Neural crest cell (in vitro differentiated cells): ENCODE measurements at places on chromosomes 16 and 17. TPM values are rescaled to one million over a fixed set of nuclear protein-coding genes. Genes with fewer than 3 reads are reported as not detected.

GRCh38 chr17:40936437-40936971 lies 942 bp downstream of the KRT23 start:
- H3K27me3 ChIP-seq, result no peaks in the 10 kb centered on the region
- DNase-seq, result no peak
- no peak overlapping the region for H3K4me3 ChIP-seq
- H3K36me3 ChIP-seq, result no peaks in the 10 kb centered on the region

DNA sequence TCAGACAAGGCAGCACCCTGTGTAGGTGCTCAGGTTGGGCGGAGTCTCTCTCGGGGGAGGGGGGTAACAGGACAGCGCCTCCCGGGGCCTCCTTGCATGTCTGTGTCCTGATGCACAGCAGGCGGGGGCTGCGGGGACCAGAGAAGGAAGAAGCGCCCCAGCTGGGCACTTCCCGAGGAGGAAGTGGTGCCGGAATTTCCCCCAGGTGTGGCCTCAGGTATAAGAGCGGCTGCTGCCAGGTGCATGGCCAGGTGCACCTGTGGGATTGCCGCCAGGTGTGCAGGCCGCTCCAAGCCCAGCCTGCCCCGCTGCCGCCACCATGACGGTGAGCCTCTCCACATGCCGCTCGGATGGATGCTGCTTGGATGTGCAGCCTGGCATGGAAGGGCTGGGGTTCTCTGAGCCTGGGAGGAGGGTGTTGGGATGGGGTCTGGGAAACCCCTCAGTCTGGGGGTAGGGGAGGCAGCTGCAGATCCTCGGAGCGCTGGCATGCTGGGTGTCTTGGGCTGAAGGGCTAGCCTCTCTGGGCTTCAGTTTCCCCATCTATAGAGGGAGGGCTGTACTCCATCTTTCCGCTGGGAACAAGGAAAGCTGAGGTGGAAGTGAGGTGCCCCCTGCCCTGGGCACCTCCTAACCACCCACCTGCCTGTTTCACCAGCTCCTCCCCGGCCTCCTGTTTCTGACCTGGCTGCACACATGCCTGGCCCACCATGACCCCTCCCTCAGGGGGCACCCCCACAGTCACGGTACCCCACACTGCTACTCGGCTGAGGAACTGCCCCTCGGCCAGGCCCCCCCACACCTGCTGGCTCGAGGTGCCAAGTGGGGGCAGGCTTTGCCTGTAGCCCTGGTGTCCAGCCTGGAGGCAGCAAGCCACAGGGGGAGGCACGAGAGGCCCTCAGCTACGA lies at the start of gene IL17C:
Gene IL17C (plus strand): TSS at position 250 of the 908 bp plus-strand sequence. CDS start 70 bp downstream, at position 320.
- peak within 1 kb of the TSS; percentile 4 for H3K4me3 ChIP-seq
- DNase-seq, result no peak
- no peak within 1 kb of the TSS for H3K27ac ChIP-seq
- peaks cover 25% of the 10 kb centered on the region for H3K27me3 ChIP-seq
- H3K4me1 ChIP-seq, result peaks cover 8% of the 10 kb centered on the region
- no peaks in the 10 kb centered on the region for H3K36me3 ChIP-seq

DNA sequence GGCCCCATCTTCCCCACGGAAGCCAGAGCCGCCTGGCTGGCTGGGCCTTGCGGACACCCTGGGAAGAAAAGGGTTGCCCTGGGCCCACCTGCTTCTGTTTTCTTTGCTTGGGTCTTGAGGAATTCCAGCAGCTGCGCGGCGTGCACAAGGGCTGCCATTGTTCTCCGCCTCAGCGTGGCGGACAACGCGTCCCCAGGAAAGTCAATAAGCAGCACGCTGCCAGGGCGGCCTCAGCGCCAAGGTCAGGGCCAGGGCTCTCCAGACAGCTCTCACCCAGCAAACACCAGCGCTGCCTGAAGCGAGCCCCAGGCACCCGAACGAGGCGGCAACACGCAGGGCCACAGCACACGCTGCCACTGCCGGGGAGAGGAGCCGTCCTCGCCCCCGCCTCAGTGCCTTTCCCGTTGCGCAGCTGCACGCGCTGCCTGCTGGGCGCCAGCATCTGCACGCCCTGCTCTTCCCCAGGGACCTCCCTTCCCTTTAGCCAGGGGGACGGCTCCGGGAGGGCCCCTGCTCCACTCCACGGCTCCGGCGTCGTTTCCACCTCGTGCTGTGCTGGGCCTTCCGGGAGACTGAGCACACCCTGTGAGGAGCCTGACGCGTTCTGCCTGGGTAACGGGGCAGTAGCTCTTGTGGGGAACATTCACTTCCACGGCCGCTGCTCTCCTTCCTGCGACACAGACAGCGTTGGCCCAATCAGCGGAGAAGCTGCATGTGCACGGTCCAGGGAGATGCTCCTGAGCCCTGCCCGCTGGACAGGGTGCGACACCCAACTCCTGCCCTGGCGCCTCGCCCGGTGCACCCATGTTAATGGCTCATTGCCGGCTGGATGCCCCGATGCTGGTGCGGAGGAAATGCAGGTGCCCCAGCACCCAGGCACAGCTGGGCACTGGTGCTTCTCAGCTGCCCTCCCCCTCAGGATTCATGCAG lies 57.8 kb downstream of the LMF1 start:
- no peak overlapping the region for H3K27ac ChIP-seq
- H3K27me3 ChIP-seq, result no peaks in the 10 kb centered on the region
- H3K4me3 ChIP-seq, result no peak overlapping the region
- peaks cover 15% of the 10 kb centered on the region for H3K4me1 ChIP-seq
- DNase-seq, result peak; percentile 54

GRCh38 chr16:72991211-72991610 lies 56.7 kb downstream of the ZFHX3 start:
- no peak for DNase-seq
- peak overlapping the region; percentile 7 for H3K27ac ChIP-seq
- no peaks in the 10 kb centered on the region for H3K36me3 ChIP-seq
- H3K27me3 ChIP-seq, result no peaks in the 10 kb centered on the region

GRCh38 chr17:50139950-50140885 lies 10.3 kb upstream of the SAMD14 start:
- H3K27me3 ChIP-seq, result peaks cover 2% of the 10 kb centered on the region
- H3K4me1 ChIP-seq, result peaks cover 14% of the 10 kb centered on the region
- H3K4me3 ChIP-seq, result peak overlapping the region; percentile 79
- peaks cover 28% of the 10 kb centered on the region for H3K36me3 ChIP-seq
- peak overlapping the region; percentile 57 for H3K27ac ChIP-seq

DNA sequence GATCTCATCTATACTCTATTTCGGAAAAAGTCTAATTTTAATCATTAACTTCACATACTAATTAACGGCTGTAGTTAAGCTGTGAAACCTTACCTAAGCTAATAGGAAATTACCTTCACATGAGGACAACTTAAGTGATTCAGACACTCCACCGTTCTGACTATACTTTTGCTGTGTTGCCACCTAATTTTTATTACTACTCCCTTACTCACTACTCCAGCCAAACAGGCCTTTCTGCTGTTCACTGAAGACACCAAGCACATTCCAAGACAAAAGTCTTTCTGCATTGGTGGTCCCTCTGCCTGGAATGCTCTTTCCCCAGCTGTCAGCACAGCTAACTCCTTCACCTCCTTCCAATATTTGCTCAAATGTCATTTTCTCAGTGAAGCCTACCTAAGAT lies 1.3 kb downstream of the CMTR2 start:
- no peak for DNase-seq
- peaks cover 21% of the 10 kb centered on the region for H3K36me3 ChIP-seq
- peaks cover 20% of the 10 kb centered on the region for H3K4me1 ChIP-seq
- H3K4me3 ChIP-seq, result peak overlapping the region; percentile 90
- peaks cover 15% of the 10 kb centered on the region for H3K27me3 ChIP-seq
- H3K27ac ChIP-seq, result no peak overlapping the region

- peaks cover 19% of the 10 kb centered on the region for H3K27me3 ChIP-seq
- H3K36me3 ChIP-seq, result peaks cover 3% of the 10 kb centered on the region
- no peak for DNase-seq
Observed at GRCh38 chr16:983044-984030, 1.8 kb downstream of the SOX8 start.

Gene RCVRN
- total RNA-seq, result 0.09 and 0.35 TPM in 2 replicates
